Skin of body (tissue), 3 donors: ENCODE measurements at places on chromosomes 3 and 15. TPM values are rescaled to one million over a fixed set of nuclear protein-coding genes. Genes with fewer than 3 reads are reported as not detected.

Gene ROPN1
- total RNA-seq = 0.69 TPM

Gene P2RY1
- 5.7 TPM for total RNA-seq

Gene GOLGA8R
- total RNA-seq = 8.3 TPM

Gene LYZL4
- not detected for total RNA-seq

Gene LOXL1
- total RNA-seq = 27.6 TPM

Gene KLHL40
- total RNA-seq = 13.4 TPM

Gene ISLR2
- 0.79 TPM for total RNA-seq

Gene ANKRD34C
- total RNA-seq = not detected

Gene UBA7
- 16.3 TPM for total RNA-seq

Gene GJD2
- not detected for total RNA-seq

Gene FSTL1
- total RNA-seq = 530 TPM

Gene FRMD4B
- total RNA-seq = 49.7 TPM

Gene GOLGA8H
- 1.2 TPM for total RNA-seq

Gene POPDC2
- 5.5 TPM for total RNA-seq

Gene CPN2
- 0.10 TPM for total RNA-seq

Gene CEP152
- 9.7 TPM for total RNA-seq

Gene STAG1
- total RNA-seq = 80.2 TPM

Gene ADGRG7
- 0.10 TPM for total RNA-seq

Gene CKMT1A
- 7.1 TPM for total RNA-seq

Gene PCOLCE2
- total RNA-seq = 2.4 TPM

Gene KIF23
- 21.4 TPM for total RNA-seq

Gene USP4
- 34.0 TPM for total RNA-seq

Gene RARB
- total RNA-seq = 5.5 TPM

Gene TPRA1
- total RNA-seq = 19.2 TPM

Gene ACKR4
- 41.2 TPM for total RNA-seq

Gene LRTM1
- 7.4 TPM for total RNA-seq
